NCI-H187 (cell line): ENCODE measurements at places on chromosomes 2 and 18.

DNA sequence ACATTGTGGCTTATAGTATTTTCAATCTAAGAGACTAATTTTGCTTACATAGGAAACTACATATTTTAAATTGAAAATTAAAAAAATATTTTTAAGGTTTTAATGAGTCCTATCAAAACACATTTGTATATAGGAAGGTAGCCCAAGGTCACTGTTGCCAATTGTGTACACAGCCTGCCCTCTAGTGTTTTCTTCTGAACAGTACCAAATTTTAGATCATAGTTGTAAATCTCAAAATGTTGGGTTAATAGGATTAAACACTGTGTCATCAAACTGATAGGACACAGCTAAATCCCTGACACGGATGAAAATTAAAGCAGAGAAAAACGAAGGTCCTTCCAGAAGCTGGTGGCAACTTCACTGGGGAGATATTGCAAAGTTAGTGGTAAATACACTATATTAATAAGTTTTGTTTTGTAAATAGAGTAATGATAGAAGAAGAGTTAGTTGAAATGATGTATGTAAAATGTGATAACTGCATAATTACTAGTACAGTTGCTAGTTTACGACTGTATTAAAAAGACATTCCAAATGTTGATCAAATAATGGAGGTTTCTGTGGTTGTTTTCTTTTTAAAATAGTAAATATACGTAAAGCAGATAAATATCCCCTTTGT is 19.7 kb downstream of the CLUL1 start:
- DNase-seq, result no peak

- no peak for DNase-seq
Observed at GRCh38 chr2:54029721-54030395, 59.1 kb upstream of the PSME4 start.

GRCh38 chr2:208511016-208511415 is 104.4 kb downstream of the PTH2R start:
- DNase-seq, result no peak

DNA sequence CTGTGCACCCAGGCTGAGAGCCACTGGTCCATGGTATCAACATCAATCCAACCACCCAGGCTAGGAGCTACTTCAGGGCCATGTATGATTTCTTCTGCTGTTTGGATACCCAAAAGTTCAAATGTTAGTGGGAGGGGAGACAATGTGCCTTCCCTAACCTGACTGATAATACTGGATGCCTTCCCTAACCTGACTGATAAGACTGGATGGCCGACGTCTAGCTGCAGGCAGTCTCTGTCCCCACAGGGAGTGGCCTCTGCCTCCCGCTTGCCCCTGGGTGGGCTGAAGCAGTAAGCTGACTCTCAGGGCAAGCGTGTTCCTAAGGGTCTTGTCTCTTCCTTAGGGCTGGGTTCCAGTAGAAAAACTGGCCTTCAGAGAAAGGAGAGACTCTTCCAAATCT is 65.8 kb downstream of the ZAP70 start:
- no peak for DNase-seq

- DNase-seq, result no peak
Observed at GRCh38 chr2:26485099-26485498, 7.2 kb upstream of the OTOF start.

DNA sequence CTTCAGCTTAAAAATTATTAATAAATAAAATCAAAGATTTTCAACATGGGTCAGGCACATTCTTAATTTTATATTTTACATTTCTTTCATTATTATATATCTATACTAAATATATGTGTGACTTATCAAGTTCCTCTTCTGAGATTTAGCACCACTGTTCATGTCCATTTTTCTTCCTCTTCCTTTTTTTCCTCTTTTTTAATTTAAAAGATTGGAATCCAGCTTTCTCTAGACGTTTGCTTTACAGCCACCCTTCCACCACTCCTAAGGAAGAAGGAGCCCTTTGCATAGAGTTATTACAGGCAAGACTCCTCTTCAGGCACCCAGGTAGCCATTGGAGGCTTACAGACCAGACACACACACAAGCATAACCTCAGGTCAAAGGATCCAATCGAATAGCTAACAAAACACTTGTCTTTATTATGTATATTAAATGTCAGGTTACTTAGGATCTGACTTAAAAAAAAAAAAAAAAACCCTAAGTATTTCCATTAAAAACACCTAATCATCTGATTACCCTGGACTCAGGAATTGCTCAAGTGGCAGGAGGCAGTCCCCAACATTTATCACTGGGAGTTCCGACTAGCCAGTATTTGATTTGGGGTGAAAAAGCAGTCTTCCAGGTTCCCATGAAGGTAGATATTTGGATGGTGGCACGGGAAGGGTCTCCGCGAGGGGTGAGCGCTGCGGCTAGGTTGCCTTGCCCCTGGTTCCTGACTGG is 2.4 kb upstream of the ZEB2 start:
- no peak for DNase-seq

DNA sequence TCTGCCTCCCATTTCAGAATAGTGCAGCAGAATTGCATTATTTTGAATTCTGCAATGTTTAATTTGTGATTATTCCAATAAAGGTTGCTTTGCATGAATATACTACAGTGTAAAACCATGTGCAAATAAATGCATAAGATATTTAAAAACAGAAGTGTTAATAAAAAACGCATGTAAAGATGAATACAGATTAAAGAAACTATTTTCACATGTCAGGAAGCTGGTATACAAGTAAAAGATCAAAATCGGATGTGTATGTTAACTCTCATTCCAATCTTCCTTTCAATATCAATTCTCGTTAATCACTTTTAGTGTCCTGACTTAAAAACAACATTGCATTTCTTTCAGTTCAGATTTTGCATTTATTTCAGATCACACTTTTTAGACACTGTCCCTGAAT is 3.1 kb downstream of the MCEE start:
- DNase-seq, result no peak

GRCh38 chr18:7608174-7608550 is 41.0 kb downstream of the PTPRM start:
- DNase-seq, result no peak

DNA sequence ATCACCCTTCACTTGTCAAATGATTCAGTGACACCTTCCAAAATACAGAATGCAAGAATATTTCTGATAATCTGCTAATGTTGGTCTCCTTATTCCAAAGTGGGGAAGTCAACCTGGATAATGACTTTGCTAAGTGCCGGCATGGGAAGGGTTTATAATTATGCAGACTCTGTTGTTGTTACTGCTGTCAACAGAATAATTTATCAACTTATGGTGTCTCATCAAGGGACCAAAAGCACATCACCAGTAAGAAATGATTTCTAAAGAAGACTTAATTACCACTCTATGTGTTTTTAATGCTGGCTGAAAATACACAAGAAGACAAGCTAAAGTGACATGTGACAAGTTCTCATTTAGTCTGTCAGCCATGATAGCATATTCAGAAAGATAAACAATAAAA is 115.6 kb upstream of the TMEM200C start:
- DNase-seq, result no peak

- DNase-seq, result no peak
Observed at GRCh38 chr18:23662309-23663263, at the start of gene ANKRD29. TSS of gene ANKRD29 (minus strand) at chr18:23662911. CDS start at chr18:23662730, 181 bp downstream.

GRCh38 chr2:103138123-103138901 is 376.5 kb downstream of the TMEM182 start:
- DNase-seq, result no peak

- no peak for DNase-seq
Observed at GRCh38 chr2:112832841-112833638, 3.5 kb downstream of the IL1B start.

- DNase-seq, result no peak
Observed at GRCh38 chr2:207819021-207819797, 49.5 kb upstream of the FZD5 start.

- no peak for DNase-seq
Observed at GRCh38 chr18:10320791-10321190, 133.6 kb upstream of the APCDD1 start.

GRCh38 chr2:200135082-200135481 is 171.4 kb upstream of the SPATS2L start:
- no peak for DNase-seq

GRCh38 chr2:237486819-237487448 is at the start of gene MLPH:
TSS of gene MLPH (plus strand) at chr2:237487251. CDS start at chr2:237493427, 6,176 bp downstream.
- DNase-seq, result no peak

DNA sequence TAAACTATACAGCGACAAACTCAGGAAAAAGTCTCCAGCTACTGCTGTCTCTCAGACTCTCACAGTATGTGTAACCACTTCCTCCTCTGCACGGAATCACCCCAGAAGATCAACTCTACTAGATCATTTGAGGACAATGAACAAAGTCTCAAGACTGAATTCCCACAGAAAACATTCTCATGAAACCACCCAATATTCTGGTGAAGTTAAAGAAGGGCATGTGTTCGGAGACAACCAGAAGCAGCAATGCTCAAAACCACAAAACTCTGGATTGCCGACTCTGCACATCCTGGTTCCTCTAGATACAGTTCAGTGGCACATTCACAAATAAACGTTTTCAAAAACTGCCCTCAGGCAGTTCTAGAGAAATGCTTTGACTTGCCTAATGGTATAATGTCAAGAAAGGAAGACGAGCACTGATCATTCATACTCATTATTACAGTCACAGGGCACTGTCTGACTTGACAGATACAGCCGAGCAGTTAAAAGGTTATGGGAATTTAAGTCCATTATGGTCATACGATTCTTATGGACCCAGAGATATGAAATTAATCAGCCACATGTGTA is 91.9 kb upstream of the STK17B start:
- no peak for DNase-seq

DNA sequence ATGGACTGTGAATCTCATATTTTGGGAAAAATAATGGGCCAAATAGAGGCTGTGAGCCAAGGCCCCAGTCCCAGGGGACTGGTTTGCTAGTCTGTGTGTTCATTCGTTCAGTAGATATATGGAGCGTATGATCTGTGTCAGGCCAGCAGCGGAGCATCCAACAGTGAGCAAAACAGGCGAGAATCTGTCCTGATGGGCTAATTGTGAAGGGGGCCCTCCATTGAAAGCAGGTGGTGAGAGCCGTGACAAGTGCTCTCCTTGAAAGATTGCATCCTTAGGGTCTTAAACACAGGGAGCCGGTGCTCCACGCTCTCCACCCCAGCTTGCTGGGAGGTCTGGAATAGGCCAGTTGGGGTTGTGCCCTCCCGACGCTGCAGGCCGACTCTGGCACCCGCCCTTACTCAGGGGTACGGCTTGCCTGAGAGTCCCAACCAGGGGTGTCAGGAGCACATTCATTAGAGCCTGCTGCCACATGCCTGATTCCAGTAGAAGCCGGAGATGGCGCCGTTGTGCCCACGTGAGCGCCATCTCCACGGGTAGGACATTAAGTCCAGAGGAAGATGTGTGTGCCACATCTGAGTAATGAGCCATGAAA is 213.3 kb downstream of the SH3RF3 start:
- no peak for DNase-seq

- DNase-seq, result no peak
Observed at GRCh38 chr2:140998577-140998976, 1132.2 kb downstream of the LRP1B start.

DNA sequence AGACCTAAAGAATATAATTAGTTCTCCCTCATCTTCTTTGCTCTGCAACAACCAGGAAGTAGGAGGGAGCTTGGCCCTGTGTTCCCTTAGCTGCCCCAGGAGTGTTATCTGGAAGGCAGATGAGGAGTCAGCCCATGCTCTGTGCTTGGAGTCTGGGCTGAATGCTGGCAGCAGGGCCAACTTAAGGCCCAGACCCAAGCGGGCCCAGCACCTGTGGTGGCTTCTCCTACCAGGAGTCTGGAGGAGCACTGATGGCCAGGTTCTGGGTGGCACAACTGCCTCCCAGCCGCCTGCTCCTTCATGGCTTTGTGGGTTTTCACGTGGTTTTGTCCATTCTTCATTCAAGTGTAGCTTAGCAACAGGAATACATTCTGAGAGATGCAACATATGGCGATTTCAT is 1910.7 kb upstream of the LRRTM1 start:
- DNase-seq, result no peak
